ENCODE measurements at places on chromosomes 1 and 21.
A peak's percentile ranks its signal among the peaks of the same experiment; 100 is the strongest.

DNA sequence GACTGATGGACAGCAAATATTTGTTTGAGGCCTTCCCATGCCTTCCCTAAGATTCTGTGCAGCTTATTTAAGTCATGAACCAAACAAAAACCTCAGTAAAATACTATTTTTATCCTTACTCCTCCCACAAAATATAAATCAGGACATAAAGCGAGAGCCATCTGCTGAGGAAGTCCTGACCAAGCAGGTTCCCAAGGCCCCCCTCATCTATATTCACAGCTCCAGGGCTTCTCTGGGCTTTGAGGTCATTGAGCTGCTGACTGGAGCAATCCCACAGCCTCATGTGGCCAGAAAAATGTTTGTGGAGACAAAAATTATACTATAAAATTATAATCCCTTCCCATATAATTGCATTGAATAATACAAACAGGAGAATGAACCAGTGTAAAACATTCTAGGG, 846.2 kb downstream of the ADGRL2 start:
- DNase-seq: no peak

- DNase-seq: peak; percentile 69
Measured at GRCh38 chr1:226444901-226445300, 37.0 kb upstream of the PARP1 start.

DNA sequence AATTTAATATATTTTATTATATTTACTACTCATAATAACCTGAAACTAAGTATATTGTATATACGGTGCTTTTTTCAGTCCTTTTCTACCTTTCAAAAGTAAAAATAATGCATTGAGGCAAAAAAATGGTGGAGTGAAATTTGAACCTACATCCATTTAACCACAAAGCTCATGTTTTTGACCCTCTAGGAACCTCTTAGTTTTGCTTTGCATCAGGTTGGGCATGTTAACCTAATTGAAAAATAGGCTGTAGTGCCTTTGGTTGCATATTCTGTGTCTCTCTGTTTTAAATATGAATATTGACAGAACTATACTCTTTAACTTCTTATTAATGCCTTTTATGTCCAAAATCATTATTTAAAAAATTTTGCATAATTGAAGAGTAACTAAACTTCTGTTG, 3.8 kb downstream of the SGIP1 start:
- DNase-seq: no peak

GRCh38 chr1:109255097-109255651, 5.8 kb downstream of the CELSR2 start:
- DNase-seq: no peak

DNA sequence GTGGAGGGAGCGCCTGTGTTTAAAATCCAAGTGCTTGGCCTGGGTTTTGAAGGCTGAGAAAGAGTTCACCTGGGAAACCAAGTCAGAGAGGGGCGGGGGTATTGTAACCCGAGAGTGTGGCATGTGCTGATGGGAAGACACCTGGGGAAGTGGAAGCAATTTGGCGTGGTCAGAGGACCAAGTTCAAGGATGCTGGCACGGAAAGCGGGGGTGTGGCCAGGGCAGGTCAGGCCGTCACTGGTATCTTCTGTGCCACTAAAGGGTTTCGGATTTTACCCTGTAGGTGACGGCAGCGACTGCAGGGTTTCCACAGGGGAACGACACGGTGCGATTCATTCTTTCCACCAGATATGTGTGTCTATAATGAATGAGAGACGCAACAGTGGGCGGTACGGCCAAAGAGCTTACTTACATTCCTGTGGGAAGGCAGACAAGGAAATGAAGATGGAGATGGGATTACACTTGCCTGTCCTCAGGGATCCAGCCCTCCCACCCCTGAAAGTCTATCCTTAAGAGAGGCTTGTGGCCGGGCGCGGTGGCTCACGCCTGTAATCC, 31.3 kb downstream of the CA6 start:
- no peak for DNase-seq

DNA sequence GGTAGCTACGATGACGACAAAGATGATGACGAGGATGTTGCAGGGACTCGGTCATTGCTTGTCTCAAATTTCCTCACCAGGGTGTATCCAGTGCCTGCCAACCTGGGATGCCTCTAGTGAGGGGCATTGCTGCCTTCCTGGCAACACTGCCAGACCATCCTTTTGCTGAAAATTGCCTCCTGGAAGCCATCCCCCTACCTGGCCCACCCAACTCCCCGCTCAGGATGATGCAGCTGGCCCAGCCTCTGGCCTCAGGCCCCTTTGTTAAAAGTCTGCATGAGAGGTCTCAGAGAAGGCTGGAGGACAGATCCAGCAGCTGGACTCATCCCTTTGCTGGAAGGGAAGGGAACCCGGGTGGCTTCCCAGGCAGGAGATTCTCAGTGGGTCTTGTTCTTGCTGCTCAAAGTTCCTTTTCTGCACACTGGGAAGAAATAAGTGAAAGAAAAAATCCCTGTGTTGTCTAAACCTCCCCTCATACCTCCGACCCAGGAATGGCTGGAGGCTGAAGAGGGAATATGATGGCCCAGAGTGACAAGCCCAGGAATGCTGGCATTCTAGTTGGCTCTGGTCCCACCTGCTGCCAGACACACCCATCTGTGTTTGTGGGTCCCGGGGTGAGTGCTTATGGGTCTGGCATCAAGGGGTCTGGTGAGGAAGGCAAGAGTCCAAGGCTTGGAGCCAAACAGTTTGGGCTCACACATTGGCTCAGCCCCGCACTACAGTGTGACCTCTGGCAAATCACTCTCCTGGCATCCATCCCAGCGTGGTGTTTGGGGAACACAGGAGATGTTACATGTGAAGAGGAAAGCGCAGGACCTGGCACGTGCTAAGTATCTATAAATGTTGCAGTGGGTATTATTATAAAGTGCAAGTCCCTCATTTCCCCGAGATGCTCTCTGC, 6.7 kb upstream of the FNDC5 start:
- no peak for DNase-seq

DNA sequence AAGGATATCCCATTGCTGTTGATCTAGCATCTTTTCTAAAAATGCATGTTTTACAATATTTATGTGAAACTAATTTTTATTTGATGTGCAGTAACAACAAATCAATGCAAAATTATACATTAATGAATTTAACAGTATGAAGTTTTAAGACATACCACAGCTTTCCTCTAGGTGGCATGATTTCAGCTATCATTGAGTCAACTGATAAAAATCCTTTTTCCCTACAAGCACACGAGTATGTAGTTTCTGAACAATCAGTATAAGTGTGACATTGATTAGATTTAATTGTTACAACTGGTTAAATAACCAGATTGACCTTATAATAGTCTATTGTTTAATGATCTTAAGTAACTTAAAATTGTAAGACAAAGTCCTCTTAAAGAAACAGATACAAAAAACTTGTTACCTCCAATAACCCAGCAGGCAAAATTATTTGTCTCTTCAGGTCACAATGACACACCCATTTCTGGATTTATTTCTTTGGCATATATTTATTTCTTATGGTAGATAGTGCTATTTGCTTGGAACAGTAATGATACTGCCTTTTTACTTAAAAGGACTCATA, 5.8 kb upstream of the TGFB2 start:
- no peak for DNase-seq

DNA sequence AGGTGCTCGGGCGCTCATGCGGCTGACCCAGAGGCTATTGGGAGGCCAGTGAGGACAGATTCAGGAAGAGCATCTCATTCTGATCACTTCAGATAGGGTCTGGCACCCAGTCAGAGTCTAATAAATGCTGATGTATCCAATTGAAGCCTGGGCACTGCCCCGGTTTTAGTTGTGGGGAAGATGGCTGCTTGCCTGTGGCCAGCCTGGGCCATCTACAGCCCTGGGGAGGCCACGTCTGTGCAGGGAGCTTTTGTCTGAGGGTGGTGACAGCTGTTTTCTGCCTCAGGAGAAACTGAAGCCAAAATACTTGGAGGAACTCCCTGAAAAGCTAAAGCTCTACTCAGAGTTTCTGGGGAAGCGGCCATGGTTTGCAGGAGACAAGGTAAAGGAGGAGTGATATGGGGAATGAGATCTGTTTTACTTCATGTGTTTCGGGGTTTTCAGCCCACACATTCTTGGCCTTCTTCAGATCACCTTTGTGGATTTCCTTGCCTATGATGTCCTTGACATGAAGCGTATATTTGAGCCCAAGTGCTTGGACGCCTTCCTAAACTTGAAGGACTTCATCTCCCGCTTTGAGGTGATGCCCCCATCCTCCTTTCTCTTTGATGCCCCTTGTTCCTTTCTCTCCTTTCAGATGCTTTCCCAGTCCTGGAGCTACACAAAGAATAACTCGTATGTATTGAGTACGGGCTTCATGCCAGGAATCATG, 2.8 kb downstream of the GSTM5 start:
- no peak for DNase-seq

- DNase-seq: no peak
Measured at GRCh38 chr21:37799211-37800056, 116.8 kb downstream of the KCNJ6 start.

- no peak for DNase-seq
Measured at GRCh38 chr1:208291923-208292711, 47.9 kb upstream of the PLXNA2 start.

DNA sequence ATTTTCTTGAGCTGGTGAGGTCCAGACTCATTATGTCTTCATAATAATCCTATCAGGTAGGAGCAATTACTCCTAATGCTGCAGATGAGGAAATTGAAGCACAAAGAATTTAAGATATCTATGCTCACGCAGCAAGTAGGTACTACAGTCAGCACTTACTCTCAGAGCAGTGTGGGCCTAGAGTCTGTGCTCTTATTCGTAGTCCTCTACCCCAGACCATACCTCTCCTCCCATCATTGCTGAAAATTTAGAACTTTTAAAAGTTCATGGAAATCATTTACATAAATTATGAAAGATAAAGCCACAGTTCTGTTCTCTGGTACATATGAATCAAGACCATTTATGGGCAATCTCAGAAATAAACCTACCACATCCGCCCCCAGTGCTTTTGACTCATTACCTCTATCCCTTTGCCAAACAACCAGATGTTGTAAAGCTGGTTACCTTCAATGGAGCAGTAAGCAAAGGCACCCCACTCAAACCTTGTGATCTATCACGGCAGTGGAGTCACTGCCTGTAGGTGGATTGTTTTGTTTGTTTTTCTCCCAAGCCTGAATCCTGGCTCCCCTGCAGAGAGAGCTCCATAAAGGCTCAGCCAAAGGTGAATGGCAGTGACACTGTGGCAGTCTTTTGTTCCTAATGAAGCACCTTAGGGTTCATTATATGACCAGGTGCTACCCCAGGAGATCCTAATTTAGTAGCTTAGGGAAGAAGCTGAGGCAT, 20.9 kb upstream of the MAN1A2 start:
- no peak for DNase-seq

DNA sequence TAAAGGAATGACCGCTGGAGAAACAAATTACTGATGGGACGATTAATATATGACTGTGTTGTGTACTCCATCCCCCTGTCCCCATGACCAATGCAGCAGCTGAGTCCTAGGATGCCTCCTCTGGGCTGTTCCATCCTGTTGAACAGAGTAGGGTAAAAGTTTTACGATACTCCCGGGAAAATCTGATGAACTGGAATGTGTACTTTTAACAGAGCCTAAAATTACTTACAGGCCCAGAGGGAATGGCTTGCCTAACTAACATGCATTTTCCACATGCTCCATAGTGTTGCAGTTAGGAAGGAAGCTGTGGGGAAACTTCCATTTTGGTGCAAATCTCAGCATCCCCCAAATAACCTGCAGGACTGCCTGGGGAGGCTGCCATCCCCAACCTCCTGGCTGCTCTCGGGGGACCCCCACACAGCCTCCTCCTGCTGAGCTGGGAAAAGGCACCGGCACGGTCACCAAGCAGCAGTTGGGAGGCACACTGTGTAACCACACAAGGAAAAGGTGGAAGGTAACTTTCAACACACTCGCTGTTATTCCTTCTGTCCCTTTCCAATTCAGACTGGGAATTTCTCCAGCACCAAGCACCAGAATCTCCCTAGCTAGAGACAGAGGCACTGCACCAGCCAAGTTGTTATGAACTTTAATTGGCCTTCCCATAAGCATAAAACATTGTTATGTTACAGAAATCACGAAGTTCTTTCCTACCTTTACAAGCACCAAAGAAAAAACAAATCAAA, 97.2 kb downstream of the BCAR3 start:
- DNase-seq: no peak

DNA sequence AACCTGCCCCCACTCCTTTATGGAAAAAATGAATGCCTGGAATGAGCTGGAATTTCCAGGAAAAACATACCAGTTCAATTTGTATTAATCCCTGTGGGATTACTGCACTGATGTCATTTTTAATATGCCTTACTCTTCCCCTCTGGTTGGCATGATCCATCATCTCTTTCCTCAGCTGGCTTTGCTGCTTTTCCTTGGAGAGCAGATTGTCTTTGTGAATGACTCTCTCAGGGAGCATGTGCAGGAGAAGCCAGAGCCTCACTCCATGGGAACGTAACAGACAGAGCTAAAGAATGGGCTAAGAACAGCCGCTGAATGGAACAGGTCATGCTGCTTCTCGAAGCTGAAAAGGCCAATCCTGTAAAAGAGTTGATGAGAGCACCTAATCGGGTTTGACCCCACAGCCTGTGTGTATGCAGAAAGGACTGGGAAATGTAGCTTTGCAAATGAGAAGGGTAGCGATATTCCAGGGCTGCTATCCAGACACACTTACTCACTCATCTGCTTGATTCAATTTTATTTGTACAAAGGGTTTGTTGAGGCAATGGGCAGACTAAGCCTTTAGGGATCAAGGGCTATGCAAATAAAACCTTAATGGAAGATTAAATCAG, 20.7 kb downstream of the PHC2 start:
- no peak for DNase-seq

DNA sequence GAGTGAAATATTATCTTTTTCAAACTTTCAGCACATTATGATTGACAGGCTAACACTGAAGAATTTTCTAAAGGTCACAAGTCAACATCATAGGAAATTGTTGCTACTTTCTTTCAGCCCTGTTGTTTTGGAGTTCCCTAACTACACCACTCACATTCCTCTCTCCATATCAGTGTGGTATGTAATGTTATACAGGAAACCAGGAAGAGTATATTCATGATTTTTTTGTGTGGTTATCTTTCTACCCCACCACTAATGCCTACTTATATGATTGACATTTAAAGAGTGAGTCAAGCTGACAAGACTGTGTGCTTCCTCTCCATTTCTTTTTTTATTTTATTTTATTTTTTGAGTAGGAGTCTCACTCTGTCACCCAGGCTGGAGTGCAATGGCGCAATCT, 47.8 kb upstream of the PRDM2 start:
- DNase-seq: no peak

DNA sequence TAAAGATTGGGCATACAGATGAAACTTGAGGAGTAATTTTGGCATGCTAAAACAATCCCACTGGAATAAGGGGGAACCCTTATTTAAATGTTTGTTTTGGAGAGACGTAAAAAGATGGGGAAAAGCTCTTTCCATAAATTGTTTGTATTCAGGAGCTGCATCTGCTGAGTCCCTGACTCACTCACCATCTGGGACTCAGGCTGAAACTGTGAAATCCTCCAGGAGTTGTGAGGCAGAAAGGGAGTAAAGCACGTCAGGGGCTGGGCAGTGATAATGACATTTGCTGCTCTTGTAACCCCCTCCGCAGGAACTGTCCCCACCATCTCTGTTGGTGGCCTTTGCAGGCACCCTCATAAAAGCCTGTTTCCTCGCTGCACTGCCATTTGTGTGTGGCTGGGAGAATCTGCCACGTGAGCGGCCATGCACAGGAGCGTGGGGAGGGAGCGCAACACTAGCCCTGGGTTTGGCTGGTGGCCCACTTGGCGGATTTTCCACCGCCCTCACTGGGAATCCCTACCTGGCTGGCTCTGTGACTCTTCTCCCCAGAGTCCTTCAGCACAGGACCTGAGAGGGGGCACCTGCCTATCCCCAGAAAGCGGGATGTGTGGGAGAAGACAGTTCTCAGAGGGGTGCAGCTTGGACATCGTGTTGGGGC, 45.3 kb downstream of the ZSCAN20 start:
- no peak for DNase-seq

GRCh38 chr1:201420608-201421002, 925 bp downstream of the TNNI1 start:
- no peak for DNase-seq

All from stimulated activated CD8-positive, alpha-beta memory T cell treated with anti-CD3 and anti-CD28 coated beads, Interleukin-7, amount 100 ng/mL, for 48 hours (primary cell).